ENCODE measurements at places on chromosomes 2 and 18.

- no peak for DNase-seq
These were observed 1919.9 kb upstream of the LRRTM1 start for GRCh38 chr2:82224301-82224940.

DNA sequence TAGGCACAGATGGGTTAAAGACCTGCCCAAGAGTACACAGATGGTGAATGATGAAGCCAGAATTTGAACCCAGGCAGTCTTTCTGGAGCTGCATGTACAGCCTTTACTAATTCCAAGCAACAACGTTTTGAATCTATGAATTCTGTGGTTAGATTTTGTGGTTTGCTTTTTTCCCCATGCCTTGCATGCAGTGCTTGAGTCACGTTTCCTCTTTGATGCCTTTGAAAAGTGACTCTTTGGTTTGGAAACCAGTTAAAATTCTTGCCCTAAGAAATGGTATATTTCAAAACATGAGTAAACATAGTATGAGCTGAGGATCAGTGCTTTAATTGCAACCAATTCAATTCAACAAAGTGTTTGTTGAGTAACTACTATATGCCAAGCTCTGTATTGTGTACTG is 48.2 kb upstream of the PPM1B start:
- no peak for DNase-seq

GRCh38 chr2:154425994-154426393 is 272.5 kb upstream of the KCNJ3 start:
- DNase-seq, result no peak

- no peak for DNase-seq
These were observed 807.4 kb upstream of the CRIM1 start for GRCh38 chr2:35548171-35548570.
